Activated CD8-positive, alpha-beta memory T cell treated with anti-CD3 and anti-CD28 coated beads, Interleukin-2, amount 50 U/mL, for 48 hours (primary cell): ENCODE measurements at places on chromosomes 5 and 9.

GRCh38 chr9:123552530-123552929, 196.5 kb downstream of the CRB2 start:
- DNase-seq: no peak

- no peak for DNase-seq
Observed at GRCh38 chr9:101027236-101027635, 1.3 kb upstream of the PLPPR1 start.

- no peak for DNase-seq
Observed at GRCh38 chr9:117873664-117874063, 169.5 kb downstream of the TLR4 start.

- no peak for DNase-seq
Observed at GRCh38 chr5:122757285-122757684, 17.6 kb upstream of the SNX2 start.

- peak; percentile 26 for DNase-seq
Observed at GRCh38 chr5:133938039-133938821, 30.2 kb downstream of the C5orf15 start.

GRCh38 chr5:83576341-83576740, 104.8 kb downstream of the VCAN start:
- DNase-seq: no peak

DNA sequence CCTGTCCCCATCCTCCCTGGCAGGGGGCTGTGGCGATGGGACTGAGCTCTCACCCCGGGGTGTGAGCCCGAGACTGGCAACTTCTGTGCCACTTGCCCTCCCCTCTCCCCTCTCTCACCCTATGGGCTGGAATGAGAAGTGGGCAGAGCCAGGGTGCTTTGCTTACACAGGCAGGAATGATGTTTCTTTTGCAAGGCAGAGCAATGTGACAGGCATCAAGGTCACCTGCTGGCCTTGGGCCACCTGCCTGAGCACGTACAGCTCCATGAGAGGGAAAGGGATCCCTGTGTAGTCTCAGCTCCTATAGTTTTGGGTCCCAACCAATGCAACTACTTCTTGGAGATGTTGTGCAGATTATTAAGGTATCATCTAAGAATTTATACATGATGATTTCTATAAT, 252.8 kb upstream of the DAP start:
- no peak for DNase-seq

DNA sequence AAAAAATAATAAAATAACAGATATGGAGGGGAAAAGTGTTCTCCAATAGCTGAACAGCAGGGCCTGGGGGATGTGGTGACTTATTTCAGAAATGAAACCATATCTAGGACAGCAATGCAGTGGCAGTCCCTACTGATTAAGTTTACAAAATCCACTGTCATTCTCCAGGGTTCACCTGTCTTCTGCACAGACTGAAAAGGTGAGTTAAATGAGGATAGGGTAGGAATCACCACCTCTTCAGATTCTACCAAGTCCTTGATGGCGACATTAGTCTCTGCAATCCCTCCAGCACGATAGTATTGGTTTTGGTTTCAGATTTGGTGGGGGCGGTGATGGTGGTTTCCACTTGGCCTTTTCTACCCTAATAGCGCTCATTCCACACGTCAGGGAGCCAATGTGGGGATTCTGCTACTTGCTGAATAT, 32.3 kb upstream of the NPM1 start:
- DNase-seq: no peak

DNA sequence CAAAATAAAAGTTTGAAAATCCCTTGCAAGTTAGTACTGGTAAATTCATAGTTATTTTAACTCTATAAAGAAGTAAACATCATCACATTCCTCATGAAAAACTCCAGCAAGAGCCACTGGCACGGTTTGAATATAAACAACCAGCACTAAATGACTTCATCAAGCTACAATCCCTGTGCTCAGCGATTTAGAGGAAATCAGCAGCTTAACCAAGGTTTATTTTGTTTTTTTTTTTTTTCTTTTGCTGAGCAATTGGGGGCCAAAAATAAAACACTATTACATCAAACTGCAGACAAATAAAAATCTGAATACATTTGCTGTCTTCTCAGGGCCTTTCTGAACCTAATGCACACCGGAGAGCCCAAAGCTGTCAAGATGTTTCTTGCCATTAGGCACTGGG, 106.2 kb upstream of the SLC24A2 start:
- no peak for DNase-seq

- DNase-seq: no peak
Observed at GRCh38 chr5:173582216-173583111, 34.0 kb downstream of the BOD1 start.

DNA sequence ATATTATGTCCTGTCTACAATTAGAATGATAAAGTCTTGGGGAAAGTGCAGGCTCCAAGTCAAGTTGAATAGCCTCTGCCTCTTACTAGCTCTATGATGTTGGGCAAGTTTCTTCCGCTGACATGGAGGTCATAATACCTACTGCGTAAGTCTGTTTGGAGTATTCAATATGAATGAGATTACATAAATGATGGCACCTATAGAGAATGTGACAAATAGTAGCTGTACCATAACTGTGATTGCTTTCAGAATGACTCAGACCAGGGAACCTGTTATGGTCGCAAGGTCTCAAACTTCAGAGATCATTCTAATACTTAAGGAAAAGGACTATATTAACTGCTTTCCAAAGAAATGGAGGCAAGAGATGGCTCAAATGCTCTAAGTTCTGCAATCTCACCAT, 94.0 kb upstream of the ABCA1 start:
- no peak for DNase-seq

DNA sequence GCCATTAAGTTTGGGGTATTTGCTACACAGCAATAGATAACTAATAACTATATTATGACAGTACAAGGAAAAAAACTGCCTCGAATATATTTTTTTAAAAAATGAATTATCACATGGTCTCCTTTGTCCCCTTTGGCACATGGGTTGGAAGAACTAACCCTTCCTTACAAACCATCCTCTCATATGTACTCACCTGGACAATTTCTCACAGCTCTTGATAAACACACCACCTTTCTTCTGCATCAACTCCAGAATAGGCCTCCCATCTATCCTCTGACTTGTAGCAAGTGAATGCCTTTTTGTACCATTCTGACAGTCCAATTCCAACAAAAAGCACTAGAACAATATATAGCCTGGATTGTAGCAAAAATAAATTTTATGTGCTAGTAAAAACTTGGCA, 78.7 kb upstream of the LARP1 start:
- DNase-seq: no peak

DNA sequence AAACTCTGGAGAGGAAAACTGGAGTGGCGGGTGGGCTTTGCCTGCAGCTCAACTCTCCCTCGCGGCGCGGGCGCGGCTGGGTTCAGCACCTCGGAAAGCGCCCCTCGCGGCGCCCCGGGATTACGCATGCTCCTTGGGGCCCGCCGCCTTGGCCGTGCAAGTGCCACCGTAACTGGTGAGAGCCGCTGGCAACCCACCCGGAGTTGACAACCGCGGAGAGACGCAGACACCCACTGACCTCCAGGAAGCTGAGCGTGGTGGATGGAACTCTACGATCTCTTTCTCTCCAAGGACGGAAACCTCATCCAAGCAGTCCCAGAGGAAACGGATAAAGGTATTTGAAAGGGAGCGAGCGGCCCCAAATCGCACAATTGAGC, 194 bp upstream of the RXFP3 start:
- peak; percentile 82 for DNase-seq

DNA sequence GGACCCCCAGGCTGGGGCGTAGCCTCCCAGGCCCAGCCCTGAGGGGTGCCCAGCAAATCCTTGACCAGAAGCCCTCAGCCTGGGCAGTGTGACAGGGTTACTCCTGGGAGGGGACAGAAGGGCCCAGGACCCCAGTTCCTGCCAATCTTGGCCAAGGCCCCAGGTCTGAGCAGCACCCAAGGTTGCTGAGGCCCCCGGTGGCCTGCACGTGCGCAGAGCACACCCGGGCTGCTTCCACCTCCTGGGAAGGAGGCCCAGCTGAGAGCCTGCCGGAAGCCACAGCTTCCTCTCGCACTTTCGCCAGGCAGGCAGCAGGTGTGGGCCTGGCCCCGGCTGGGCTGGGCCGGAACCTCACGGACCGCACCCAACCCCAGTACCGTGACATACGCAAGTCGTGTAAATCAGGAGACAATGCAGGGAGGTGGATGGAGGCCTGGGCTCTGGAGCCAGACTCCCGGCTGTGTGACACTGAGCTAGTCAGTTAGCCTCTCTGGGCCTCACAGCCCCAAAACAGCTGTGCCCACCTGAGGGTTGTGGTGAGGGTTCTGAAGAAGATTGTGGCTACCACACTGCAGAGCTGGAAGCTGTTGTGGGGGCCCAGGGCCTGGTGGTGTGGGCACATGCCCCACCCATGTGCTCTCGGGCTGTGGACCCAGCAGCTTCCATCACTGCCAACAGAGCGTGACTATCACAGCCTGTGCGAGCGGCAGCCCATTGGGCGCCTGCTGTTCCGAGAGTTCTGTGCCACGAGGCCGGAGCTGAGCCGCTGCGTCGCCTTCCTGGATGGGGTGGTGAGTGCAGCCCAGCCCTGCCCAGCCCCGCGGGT, 5.1 kb downstream of the GRK6 start:
- peak; percentile 91 for DNase-seq

DNA sequence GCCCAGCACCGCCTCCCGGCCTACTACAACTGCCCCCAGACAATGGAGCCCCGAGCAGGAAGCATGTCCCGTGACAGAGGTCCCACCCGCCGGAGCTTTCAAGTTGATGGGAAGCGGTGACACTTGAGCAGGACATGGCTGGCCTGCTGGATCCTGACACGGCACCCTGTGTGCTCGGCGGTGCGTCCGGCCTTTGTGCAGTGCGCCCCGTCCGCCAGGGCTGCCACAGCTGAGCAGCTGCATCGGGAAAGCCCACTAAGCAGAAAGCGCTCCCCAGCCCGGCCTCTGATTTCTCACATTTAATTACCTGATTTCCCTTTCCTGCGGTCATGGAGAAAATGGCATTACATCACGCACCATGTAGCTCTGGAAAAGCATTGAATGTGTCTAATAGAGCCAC, 611.9 kb downstream of the IRX1 start:
- DNase-seq: no peak

DNA sequence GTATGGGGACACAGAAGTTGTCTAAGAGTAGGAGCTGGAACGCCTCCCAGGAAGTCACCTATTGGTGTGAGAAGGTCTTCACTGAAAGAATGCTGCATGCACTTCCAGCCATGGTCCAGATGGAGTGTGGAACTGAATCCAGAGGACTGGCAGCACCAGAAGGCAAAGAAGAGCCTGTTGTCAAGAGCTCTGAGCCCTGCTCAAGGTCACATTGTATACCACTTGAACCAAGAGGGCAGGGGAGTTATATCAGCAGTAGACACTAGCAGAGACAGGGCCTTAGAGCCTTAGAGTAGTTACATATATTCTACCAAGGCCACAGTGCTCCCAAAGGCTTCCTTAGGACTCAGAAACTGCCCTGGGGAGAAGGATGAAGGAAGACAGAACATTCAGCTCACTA, 130.8 kb upstream of the POC5 start:
- no peak for DNase-seq

DNA sequence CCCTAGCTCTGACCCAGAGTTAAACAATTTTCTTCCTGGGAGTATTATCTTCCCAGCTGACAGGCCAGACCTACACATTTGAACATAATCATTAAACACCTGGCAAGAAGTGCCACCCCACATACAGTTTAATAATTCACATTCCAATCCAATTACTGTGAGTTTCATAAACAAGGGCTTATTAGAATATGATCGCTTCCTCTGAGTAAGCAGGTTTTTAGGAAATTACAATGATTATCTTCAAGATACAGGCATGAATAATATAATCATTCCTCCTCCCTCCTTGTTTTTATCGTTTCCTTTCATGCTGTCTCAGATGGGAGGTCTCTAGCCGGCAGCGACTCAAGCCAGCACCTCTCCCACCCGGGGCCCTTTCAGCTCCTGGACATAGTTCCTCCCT, 15.8 kb upstream of the KIF4B start:
- no peak for DNase-seq

- no peak for DNase-seq
Observed at GRCh38 chr9:121441165-121441564, 58.5 kb downstream of the GGTA1 start.

DNA sequence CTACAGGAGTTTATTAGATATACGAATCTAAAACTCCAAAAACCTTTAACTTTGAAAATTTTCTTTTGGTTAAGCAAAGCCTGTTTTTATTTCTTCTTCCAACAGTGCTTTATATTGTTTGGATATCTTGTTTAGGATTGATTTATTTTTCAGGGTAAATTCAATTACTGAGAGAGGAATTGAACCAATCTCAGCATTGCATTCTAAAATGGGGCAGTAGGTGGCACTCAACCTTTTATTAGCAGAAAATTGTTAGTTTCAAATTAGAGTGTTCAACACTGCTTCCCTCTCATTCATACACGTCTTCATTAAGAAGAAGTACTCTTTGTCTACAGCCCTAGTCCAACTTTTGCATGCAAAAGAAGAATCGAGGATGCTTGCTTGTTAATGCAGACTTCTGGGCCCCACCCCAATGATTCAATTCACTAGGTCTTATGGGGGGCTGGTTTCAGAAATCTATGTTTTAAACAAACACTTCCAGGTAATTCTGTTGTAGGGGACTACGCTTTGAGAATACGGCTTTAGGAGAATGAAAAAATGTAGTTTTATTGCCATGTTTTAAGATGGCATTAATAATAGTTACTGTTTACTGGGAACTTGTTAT, 26.6 kb downstream of the MRPL22 start:
- no peak for DNase-seq

DNA sequence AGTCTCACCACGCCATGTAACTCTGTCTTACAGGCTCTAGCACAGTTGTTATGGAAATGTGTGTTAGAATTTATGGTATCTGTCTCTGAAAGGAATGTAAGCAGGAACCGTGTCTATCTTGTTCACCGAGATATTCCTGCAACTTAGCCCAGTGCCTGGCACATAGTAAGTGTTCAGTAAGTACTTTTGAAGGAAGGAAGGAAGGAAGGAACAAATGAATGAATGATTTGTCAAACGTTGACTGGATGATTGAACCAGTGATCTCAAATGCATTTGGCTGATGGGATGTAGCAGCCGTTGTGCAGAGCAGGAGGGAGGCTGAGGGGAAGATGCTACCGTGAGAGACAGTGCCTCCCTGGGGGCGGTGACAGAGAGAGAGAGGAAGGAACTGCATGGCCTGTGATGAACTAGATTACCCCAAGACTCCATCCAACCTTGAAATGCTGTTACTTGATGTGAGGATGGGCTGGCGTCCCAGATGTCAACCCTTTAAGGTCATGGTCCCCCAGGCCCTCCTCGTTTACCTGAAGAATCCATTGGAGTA, 47.5 kb upstream of the PPARGC1B start:
- DNase-seq: no peak

DNA sequence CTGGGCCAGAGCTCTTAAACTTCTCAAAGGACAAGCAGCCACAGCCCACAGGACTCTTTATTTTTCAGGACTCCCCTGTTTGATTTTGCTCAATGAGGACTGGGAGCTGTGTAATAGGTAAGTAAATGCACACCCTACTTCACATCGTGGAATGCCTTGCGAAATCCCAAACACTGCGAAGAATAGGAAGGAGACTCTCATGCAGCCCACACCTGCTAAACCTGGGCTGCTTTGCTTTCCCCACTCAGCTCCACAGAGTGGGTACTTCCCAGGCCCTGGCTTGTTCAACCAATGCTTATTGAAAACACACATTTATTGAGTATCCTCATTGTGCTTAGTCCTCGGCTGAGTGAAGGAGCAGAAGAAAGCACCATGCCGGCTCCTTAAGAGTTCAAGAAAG, 103.3 kb upstream of the FSTL4 start:
- no peak for DNase-seq

GRCh38 chr5:78495800-78496199, 135.4 kb downstream of the SCAMP1 start:
- DNase-seq: no peak
